PC-3 (cell line): ENCODE measurements at places on chromosomes 4 and X. TPM values are rescaled to one million over a fixed set of nuclear protein-coding genes. Genes with fewer than 3 reads are reported as not detected.

The VCX3B gene
- 0.26 TPM in 1 of 2 replicates, not detected in the other for total RNA-seq

The RBM46 gene
- total RNA-seq, result not detected in 2 replicates

DNA sequence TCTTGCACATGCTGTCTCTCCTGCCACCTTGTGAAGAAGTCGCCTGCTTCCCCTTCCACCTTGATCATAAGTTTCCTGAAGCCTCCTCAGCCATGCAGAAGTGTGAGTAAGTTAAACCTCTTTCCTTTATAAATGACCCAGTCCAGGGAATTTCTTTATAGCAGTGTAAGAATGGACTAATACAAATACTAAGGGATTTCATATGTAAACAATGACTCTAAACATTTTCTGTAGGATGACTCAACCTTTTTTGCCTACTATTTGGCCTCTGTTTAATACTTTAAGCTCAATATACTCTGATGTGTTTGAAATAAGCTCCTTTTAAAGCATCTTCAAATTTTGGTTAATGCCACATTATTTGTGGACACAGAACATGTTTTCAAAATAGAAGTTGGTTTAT is 813.5 kb upstream of the SLIT2 start:
- peak; percentile 67 for DNase-seq

DNA sequence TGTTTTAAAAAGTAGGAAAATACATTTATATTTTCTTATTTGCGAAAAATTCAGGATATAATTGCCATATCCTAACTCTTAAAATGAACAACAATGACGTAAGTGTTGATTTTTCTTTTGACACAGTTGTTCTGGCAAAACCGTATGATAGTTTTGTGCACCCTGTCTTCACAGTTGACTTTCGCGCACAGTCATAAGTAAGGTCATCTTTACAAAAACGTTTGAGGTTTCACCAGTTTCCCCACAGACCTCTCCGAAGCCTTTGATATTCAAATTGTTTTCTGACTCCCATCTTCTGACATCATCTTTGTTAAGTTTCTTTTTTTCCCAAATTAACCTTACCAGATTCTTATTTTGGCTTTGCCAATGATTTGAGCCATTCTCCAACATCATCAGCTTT is 48.1 kb upstream of the ATXN3L start:
- no peak for DNase-seq

DNA sequence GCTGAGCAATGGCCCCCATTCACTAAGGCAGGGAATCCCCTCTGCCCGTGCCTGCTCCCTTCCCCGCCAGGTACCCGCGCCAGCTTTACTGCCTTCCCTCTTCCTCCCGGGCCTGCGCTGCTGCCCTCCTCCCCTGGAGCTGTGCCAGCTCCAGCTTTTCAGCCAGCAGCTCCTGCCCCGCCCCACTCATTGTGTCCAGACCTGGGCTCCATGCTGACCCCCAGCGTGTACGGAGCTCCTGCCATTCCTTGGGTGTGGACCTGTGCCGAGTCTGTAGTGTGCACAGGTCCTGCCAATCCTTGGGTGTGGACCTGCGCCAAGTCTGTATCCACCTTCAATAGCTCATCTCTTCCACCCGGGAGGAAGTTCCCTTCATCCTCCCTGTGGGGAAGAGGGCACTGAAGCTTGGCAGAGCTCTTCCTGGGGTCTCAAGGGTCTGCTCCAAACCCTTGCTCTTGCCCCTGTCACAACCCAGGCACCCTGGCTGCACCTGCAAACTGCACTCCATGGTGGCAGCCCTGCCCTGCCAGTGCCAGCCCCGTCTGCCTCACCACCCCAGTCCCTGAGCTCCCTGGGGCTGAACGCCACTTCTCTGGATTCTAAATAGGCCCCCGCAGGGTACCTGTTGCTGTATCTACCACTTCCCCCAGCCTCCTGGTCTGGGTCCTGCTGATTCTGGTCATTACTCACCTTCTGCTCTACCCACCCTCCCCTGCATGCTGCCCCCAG is 63.9 kb downstream of the TRMT44 start:
- peak; percentile 39 for DNase-seq

DNA sequence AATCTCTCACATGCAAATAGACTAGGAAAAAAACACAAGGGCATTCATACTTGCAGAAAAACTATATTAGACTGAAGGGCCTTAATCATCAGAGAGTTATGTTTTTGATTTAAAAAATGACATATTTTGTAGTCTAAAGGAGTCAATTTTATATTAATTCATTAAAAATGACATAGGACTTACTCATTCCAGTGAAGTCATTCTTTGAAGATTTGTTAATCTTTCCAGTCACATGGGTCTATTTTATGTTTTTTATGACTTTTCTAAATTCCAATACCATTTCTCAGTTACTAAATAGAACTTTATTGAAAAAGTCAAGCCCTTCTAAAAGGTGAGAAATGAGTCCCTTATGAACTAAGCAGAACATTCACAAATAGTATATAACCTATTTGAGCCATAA is 743.8 kb upstream of the INTU start:
- peak; percentile 20 for DNase-seq

- peak; percentile 52 for DNase-seq
Measured at GRCh38 chrX:1462596-1463251, 10.0 kb upstream of the ASMTL start.

GRCh38 chr4:73185903-73186302 is 72.7 kb downstream of the ANKRD17 start:
- DNase-seq, result no peak

DNA sequence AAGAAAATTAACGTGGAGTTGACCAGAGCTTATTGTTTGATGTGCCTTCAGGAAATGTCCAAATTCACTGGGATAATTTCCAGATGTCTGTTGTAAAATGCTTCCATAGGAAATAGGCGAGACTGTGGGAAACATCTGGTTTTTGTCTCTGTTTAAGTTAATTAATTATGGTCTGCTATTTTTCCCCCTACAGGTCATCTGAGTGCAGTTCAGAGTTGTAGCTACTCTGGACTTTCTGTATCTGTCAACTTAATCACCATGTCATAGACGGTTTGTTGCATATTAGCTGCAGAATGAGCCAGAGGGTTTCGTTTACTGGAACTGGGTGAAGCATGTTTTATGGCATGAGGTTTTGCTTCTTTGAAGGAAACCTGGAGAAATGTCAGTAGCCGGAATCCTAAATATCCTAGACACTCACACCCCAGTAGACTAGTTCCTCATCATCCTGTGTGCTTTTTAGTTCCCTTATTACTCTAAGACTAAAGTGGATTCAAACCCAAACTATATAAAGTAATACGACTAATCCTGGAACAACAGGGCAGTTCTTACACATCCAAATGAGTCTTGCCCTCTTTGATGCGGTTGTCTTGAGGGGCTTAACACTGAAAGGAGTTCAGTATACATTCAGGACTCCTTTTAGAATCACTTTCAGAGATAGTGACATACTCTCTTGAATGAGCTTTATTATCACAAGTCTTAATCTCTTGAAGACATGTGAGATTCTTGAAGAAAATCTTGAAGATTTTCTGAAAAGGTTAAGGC is 62.5 kb downstream of the PPEF1 start:
- DNase-seq, result no peak

DNA sequence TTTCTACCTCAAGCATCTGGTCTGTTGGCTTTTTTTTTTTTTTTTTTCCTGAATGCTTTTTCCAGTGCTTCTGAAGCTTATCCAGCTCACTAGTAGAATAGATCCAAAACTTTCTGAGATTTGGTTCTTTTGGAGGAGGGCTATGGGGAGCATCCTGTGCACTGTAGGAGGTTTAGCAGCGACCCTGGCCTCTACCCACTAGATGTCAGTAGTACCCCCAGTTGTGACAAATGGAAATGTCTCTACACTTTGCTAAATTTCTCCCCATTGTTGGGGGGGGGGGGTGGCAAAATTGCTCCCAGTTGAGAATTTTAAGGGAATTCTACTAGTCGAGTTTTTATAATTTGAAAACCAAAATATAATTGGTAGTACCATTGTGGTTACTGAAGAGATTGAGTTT is 23.0 kb upstream of the PPA2 start:
- peak; percentile 29 for DNase-seq

GRCh38 chr4:186719925-186720694 is 3.5 kb downstream of the FAT1 start:
- DNase-seq, result peak; percentile 50

DNA sequence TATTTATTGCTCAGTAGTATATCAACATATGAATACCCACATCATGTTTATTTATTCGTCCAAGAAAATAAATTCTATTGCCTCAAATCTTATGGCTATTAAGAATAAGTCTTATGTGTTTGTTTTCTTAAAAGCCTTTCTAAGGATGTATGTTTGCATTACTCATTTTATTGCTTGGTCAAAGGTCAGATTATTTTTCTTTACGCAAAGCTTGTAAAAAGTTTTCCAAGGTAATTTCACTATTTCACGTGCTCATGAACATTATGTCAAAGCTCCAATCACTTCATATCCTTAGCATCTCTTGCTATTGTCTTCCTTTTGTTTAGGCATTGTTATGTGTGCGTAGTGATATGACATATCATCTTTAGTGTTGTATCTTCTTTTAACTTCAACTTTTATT is 258.5 kb upstream of the FSTL5 start:
- peak; percentile 35 for DNase-seq

- no peak for DNase-seq
Measured at GRCh38 chr4:118983293-118983692, 94.6 kb downstream of the SYNPO2 start.

DNA sequence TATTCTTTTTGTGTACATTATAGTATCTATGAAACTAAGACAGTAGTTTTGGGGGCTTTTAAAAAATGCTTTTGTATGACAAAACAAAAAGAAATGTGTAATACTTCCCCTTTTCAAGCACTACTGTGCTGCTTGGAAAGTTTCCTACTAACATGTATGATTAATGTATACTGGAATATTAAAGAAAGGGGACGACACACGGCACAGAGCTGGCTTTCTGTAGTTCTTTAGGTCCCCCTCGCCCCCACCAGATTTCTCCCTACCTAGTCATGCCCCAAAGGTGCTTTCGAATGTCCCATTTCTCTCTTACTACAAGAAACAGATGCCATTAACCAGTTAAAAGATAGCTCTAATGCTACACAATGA is 1.6 kb upstream of the AP1S2 start:
- no peak for DNase-seq

GRCh38 chrX:150146271-150146896 is 208.1 kb upstream of the EOLA2 start:
- peak; percentile 18 for DNase-seq
